ENCODE measurements at places on chromosomes 5 and 9.

GRCh38 chr5:147904110-147904509 lies 2.2 kb downstream of the C5orf46 start:
- no peak for DNase-seq

- DNase-seq, result no peak
These were observed 433.1 kb upstream of the DMAC1 start for GRCh38 chr9:8232726-8233125.

DNA sequence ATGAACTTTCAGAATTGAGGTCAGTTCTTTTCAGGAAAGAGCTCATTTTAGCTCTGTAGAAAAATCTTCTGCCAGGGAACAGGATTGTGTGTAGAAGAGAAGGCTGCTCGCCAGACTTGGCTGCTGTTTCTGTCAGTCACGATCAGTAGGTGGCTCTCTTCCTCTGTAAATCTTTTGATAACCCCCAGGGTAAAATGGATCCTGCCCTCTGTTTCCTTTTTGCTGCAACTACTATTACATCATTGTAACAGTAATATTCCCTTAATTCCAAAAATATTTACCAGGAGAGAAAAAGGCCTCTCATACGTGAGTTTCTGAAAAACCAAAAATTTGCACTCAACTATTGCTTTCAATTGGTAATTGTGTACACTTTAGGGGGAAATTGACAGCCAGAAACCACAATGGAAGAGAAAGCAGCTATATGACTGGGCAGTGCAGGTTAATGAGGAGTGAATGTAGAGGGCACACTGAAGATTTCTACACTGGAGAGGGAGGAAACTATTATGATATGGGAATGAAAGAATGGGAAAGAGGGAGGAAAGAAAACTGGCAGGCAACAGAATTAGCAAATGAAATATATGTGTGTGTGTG lies 12.3 kb downstream of the IFNA21 start:
- DNase-seq, result no peak

GRCh38 chr5:56291661-56292374 lies 58.7 kb upstream of the ANKRD55 start:
- no peak for DNase-seq

- no peak for DNase-seq
These were observed 673.1 kb upstream of the KLF4 start for GRCh38 chr9:108162664-108163063.
